Stimulated activated CD4-positive, alpha-beta T cell treated with anti-CD3 and anti-CD28 coated beads, Interleukin-1b, Interleukin-23, amount 100 ng/mL, for 4 hours (primary cell): ENCODE measurements at places on chromosomes 7 and 10.

GRCh38 chr10:82982110-82982608 lies 1107.2 kb downstream of the NRG3 start:
- DNase-seq, result no peak

- DNase-seq, result no peak
Measured at GRCh38 chr7:116630357-116630756, 41.6 kb upstream of the MET start.

- DNase-seq, result no peak
Measured at GRCh38 chr10:100709146-100710082, 36.0 kb upstream of the PAX2 start.

- no peak for DNase-seq
Measured at GRCh38 chr10:13105184-13105583, 5.2 kb downstream of the OPTN start.

DNA sequence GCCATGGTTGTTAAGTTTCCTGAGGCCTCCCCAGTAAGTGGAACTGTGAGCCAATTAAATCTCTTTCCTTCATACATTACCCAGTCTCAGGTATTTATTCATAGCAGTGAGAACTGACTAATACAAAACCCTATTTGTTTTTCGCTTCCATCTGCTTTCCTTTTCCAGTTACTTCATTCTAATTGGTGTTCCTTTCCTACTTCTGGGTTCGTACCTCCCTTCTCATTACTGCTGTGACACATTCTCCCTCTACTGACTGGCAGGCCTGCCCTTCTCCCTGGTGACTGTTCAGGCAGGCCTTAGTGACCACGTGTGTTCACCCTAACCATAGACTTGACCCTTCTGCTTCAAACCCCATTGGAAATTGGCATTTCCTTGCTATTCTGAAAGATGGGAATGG lies 37.7 kb downstream of the MTURN start:
- DNase-seq, result no peak

- no peak for DNase-seq
Measured at GRCh38 chr7:4210821-4211220, 471.3 kb upstream of the FOXK1 start.

GRCh38 chr10:98023024-98023423 lies 7.4 kb downstream of the CRTAC1 start:
- DNase-seq, result no peak

GRCh38 chr7:107694386-107694785 lies 33.8 kb downstream of the SLC26A4 start:
- DNase-seq, result no peak

- no peak for DNase-seq
Measured at GRCh38 chr7:91228327-91228726, 35.9 kb upstream of the FZD1 start.

DNA sequence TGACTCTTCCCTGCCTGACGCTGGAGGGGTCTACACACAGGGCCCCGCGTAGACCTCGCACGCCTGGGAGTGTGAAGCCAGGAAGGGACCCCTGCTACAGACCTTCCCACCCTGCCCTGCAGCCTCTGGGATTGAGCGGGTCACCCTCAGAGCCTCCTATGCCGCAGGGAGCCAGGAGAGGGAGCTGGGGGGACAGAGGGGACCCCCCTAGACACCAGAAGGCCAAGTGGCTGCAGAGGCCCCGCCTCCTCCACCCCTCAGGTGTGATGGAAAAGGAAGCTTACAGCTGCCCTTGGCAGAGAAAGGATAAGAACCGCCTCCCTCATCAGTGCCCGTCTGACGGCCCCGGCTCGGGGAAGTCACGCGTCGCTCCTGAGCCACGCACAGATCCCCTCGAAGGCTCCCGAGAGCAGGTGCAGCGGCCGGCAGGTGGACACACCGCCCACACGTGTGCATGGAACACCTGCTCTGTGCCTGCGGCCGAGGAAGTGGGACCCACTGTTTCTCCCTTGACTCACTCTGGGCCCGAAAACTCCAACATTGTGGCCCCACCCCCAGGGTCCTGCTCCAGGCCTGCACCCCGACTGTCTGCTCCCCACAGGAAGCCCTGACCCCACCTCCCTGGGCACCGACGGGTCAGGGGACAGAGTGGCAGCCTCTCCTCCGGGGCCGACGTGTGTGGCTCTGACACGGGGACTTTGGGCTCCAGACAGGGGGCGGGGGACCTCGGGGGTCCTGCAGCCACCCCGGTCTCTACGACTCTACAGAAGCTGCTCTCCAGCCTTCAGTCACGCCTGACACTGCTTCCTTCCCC lies 73.3 kb downstream of the MICALL2 start:
- DNase-seq, result no peak

- no peak for DNase-seq
Measured at GRCh38 chr10:96618653-96619052, 31.8 kb upstream of the TM9SF3 start.

- DNase-seq, result no peak
Measured at GRCh38 chr7:91883676-91884362, 3.3 kb upstream of the MTERF1 start.

DNA sequence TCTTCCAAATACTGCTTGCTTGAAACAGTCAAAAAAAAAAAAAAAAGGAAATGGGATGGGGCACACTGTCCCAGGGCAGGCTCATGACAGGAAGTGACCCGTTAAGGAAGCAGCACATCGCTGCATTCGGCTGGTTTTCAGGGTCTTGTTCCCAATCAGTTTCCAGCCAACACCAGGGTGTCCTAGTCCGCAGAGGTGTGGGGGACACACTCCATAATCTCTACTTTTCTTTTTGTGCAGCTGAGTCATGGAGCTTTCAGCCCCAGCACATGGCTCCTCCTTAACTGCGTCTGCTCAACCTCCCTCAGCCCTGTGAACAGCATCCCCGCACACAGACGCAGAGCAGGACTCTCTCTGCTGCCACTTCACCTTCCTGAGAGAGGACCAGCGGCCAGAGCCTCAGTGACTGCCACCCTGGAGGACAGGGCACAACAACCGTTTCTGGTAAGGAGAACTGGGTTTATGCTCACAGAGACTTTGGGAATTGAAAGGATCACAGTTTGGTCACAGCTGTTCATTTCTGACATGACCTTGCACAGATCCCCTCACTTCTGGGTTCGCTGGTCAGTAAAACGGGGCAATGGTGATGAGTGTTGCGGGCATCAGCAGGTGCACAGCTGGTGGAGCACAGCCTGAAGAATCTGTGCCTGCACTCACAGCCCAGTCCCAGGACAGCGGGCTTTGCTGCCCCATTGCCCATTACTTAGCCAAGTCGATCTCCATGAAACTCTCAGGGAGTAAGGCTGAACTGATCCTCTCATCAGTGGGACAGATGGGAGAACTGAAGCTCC lies at the start of gene GIMAP5:
TSS of gene GIMAP5 (plus strand) at position 154 of the 791 bp plus-strand sequence. CDS start 3,467 bp downstream, outside the sequence.
- no peak for DNase-seq

GRCh38 chr7:68107261-68107660 lies 1110.6 kb downstream of the TYW1 start:
- DNase-seq, result no peak

GRCh38 chr10:5125315-5126044 lies 31.3 kb downstream of the AKR1C3 start:
- DNase-seq, result no peak

- no peak for DNase-seq
Measured at GRCh38 chr10:93437946-93438612, 44.1 kb downstream of the MYOF start.

DNA sequence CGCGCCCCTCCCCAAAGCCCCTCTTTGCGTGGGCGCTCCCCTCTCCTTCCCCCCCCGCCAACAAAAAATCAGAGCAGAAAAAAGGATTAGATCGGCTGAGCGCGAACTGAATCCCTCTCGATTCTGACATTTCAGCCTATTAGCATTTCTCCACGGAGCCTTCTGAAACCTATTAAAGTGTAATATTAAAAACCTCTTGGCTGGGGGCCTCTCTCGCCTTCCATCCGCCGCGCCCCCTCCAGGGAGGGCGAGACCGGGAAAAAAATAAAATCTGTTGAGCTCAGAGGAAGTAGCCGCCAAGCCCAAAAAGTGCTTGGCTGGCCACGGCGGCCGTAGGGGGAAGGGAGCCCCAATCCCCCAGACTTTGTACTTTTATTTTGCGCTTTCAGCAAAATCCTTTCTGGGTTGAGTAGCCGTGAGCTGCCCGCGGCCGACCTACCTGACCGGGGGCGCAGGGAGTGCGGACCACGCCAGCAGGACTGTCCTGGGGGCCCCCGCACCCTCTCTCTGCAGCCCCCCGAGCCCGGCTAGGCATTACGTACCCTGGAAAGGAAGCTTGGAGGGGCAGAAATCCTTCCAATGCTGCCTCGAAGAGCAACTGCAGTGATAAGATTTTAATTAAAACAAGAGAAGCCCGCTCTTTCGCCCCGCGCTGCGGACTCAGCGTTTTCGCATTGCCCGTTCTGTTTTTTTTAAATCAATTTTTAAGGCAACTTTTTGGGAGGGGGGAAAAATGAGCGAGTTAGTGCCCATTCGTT lies 1.3 kb upstream of the TNRC18 start:
- DNase-seq, result no peak

DNA sequence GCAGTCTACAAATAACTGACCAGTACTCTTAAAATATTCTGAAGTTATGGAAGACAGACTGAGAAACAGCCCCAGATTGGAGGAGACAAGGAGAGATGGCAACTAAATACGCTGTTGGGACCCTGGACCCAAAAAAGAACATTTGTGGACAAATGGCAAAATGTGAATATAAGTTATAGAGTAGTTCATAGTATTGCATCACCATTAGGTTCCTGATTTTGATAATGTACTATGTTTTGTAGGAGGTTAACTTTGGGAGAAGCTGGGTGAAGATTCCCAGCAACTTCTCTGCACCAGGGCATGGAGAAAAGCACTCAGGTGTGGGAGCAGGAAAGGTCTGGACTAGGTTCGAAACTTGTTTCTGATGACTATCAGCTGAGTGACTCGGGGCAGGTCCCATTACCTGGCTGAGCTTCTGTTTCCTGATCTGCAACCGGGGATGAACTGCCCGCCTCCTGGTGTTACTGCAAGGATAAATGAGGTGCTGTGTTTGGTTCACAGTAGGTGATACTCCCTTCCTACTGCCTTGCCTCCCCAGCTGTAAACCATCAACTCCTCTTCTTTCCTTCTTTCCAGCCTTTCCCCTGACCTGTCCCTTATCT lies 48.2 kb downstream of the EEPD1 start:
- no peak for DNase-seq

- DNase-seq, result no peak
Measured at GRCh38 chr10:15121707-15122106, 24.6 kb downstream of the RPP38 start.

DNA sequence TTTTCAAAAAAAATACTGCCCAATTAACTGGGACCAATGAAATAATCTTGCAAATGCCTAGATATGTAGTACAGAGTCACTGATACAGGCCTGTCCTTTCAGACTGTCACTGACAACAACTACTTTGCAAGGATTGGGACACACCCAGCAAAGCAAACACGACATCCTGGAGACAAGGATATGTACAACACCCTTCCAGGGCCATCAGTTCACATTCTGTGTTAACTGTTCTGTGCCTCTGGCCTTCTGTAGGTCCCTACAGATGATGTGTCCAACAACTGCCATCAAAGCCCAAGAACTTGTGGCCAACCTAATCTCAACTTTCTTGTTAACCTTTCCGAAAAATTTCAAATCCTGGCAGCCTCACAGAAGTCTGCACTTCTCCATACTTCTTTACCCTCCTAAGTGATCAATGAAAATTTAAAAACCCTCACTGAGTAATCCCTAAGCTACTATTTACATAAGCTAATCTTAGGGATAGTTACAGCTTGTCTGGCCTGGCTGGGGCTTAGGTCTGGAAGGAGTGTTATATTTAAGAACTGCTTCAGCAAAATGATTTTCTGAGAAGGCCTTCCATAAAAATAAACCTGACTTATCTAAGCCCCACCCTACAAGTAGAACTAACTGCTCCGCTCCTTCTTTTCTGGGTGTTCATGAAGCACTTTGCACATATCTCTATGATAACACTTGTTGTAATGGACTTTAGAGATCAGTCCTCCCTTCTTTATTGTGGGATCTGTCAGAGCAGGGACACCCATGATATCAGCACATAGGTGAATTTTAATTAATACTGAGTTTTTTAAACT lies 21.0 kb downstream of the COBL start:
- no peak for DNase-seq

- no peak for DNase-seq
Measured at GRCh38 chr10:77392851-77393250, 244.8 kb downstream of the KCNMA1 start.

DNA sequence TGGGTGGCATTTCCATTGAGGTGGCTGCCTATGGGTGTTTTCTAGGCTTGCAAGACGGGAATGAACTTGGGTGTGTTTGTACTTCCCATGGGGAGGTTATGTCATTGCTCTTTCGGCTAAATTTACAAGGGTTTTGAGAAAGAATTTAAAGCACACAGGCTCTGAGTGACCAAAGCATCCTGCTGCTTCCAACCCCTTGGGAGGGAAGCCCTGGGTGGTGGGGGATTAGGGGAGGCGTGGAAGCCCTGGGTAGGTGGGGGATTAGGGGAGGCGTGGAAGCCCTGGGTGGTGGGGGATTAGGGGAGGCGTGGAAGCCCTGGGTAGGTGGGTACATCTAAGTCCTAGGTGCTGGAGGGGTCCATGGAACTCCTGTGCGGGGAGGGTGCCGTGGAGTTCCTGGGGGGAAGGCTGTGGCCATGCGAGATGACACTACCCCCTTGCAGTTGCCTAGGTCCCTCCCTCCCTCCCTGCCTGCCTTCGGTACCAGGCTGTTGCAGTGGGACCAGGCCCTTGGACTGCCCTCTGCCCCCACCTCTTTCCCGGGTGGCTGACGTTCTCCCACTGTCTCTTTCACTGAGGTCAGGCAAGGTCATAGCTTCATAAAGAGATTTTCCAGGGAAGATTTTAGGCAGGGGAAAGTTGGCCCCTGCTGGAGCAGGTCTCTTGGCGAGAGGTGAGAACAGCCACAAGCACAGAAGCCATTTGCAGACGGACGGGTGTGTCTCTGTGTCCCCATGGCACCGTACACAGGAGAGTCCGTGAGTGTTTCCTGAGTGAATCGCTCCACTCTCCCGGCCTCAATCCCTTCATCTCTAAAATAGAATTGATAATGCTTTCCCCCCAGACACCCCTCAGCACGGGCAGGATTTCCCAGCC lies 19.5 kb downstream of the PRF1 start:
- DNase-seq, result no peak

GRCh38 chr7:150451833-150452461 lies 1.5 kb downstream of the GIMAP8 start:
- peak; percentile 18 for DNase-seq

DNA sequence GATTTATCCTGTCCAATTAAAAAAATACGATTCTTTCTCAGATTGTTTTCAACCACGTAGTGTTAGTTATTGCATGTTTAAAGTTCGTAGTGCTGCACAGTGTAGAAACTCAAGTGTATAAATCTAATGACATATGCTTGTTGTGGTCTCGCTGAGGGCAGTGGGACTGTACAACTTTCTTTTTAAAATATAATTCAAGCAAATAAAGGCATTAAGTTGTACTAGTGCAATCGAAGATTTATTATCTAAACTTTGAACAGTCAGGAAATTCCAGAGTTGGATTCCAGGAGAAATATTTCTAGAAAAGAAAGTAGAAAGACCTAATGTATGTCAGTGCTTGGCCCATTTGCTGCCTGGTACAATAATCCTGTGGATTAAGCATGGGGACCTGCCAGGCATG lies 124.1 kb upstream of the HPS1 start:
- DNase-seq, result no peak

GRCh38 chr10:5034588-5034987 lies 30.9 kb upstream of the AKR1C2 start:
- DNase-seq, result no peak

GRCh38 chr10:124692100-124692446 lies 52.1 kb downstream of the FAM53B start:
- DNase-seq, result no peak

- no peak for DNase-seq
Measured at GRCh38 chr7:128191136-128191844, 49.8 kb upstream of the LEP start.

- no peak for DNase-seq
Measured at GRCh38 chr7:32476816-32477648, 13.1 kb downstream of the LSM5 start.

GRCh38 chr7:1883031-1883761 lies 213.1 kb downstream of the ELFN1 start:
- no peak for DNase-seq
